NCI-H187 treated with DMSO at 0.1 percent for 48 hours (cell line): ENCODE measurements at places on chromosomes 7 and 10.

DNA sequence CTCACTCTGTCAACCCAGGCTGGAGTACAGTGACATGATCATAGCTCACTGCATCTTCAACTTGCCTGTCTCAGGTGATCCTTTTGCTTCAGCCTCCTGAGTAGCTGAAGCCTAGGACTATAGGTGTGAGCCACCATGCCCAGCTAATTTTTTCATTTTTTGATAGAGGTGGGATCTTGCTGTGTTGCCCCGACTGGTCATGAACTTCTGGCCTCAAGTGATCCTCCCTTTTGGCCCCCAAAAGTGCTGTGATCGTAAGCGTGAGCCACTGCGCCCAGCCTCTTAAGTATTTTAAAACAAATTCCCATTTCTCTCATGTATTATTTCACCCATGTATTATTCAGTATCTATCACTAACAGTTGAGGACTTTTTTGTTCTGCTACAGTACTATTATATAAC lies 43.5 kb downstream of the KMT2E start:
- no peak for DNase-seq

DNA sequence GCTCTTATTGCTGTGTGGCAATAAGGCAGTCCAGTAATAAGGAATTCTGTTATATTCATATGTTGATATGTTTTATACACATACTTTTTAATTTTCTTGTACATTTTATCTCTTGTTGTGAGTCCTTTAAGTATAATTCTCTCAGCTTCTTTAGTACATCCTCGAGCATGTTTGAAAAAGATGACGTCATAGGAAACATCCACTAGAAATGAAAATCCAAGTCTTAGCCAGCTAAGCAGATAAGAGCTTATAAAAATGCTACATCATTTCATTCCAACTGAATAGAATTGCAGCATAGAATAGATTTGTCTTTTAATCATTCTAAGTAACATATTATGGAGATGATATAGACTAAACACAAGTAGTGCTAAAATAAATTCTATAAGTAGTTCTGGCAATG lies 283.7 kb upstream of the FZD1 start:
- DNase-seq, result no peak

DNA sequence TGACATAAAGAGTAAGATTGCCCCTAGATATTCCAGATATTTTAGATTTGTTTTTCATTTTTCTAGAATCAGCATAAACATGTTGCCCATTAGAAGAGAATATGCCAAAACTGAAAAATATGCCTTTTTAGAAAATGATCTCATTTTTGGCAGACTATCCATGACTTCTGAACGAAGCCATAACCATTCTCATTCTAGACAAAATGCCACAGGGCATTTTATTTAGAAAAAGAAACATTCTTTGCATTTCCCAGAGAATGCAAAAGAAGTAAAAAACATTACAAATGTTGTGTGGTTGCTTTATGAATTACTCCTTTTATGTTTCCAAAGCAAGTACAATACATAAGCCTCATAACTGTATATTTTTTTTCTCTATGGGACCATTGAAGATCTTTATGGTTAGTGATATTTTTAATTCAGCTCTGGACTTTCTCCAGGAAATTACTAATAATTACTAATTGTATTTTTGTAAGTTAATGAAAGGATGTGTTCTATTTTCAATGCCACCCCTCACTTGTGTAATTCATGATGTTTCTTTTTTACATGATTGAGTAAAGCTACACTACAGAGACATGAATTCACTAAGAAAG lies 109.6 kb upstream of the SEM1 start:
- no peak for DNase-seq

DNA sequence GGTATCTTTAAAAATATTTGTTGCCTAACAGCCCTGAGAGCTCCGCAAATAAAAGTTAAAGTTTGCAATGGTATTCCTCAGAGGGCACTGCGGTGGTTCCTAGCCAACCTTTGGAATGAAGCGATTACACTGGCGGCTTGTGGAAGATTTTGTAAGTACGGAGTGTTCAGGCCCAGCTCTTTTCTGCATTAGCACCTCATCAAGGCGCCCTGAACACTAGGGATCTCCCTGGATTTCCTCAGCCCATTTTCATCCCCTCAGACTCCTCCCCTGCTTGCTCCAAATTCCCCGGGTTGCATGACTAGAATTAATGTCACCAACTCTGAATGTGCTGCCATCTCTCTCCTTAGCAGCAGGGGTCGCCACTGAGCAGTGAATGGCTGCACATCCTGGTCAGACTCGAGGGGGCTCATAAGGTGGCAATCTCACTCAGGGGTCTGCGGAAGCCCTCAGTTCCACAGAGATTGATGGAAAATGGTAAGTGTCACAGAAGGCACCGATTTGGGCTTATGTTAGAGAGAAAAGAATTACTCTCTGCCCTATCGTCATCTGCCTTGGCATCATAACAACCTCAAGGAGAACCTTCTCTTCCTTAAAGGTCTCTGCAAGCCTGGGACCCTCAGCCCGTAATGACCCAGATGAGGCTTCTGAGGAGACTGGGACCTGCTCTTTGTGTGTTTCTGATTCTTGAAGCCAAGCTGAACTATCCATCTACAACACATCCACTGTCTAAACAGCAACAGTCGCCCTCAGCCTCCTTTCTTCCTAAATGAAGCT lies 262.8 kb upstream of the AOAH start:
- no peak for DNase-seq

- DNase-seq, result peak; percentile 21
These were observed 19.5 kb downstream of the AGR2 start for GRCh38 chr7:16785321-16785720.

GRCh38 chr7:133419041-133419440 lies 166.2 kb downstream of the EXOC4 start:
- DNase-seq, result no peak
